Stimulated activated naive CD4-positive, alpha-beta T cell (primary cell): ENCODE measurements at places on chromosomes 6 and 20.

GRCh38 chr6:48928937-48929336 lies 534.1 kb downstream of the MMUT start:
- DNase-seq = no peak

- DNase-seq = no peak
These were observed 46.8 kb downstream of the DSTN start for GRCh38 chr20:17616480-17617211.

DNA sequence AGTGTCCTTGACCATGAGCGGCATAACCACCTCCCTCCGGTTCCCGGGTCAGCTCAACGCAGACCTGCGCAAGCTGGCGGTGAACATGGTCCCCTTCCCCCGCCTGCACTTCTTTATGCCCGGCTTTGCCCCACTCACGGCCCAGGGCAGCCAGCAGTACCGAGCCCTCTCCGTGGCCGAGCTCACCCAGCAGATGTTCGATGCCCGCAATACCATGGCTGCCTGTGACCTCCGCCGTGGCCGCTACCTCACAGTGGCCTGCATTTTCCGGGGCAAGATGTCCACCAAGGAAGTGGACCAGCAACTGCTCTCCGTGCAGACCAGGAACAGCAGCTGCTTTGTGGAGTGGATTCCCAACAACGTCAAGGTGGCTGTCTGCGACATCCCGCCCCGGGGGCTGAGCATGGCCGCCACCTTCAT lies 4.9 kb downstream of the TUBB1 start:
- no peak for DNase-seq

GRCh38 chr6:69232496-69232895 lies 564.3 kb downstream of the LMBRD1 start:
- DNase-seq = no peak

GRCh38 chr20:50302341-50303057 lies 111.9 kb downstream of the CEBPB start:
- DNase-seq = no peak

DNA sequence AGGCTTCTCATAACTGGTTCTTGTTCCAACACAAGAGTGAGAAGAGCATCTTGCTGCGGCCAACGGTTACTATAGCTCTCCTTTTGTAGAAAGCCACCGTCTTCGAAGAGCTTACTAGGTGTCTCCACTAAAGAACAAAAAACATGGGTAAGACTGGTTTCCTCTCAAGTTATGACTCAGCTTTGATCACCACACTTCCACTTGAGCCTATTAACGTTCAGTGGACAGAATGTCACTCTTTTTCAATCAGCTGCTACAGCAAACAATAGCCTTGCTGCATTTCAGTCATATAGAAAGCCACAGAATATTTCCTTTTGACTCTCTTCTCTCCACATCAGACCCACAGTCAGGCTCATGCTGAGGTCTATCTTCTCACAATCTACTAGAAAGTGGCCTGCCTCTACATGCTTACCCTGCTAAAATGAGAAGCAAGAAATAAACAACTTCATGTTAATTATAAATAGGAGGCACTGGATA lies 243.5 kb upstream of the PREP start:
- no peak for DNase-seq

GRCh38 chr6:157603314-157603940 lies 219.6 kb upstream of the SNX9 start:
- no peak for DNase-seq

DNA sequence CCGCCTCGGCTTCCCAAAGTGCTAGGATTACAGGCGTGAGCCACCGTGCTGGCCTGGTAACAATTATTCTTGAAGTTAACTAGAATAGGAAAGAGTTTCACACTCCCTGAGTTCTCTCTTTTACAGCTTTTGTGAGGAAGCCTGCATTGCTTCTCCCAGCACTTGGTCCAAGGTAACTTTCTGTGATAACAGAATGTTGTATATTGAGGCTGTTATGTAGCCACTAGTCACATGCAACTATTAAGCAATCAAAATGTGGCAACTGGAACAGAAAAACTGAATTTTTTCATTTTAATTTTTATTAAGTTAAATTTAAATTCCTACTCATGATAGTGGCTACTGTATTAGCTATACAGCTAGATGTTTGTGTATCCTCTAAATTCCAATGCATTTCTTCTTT lies 2.5 kb downstream of the TRIM38 start:
- DNase-seq = no peak

- no peak for DNase-seq
These were observed 98.8 kb downstream of the DTD1 start for GRCh38 chr20:18686696-18687095.

DNA sequence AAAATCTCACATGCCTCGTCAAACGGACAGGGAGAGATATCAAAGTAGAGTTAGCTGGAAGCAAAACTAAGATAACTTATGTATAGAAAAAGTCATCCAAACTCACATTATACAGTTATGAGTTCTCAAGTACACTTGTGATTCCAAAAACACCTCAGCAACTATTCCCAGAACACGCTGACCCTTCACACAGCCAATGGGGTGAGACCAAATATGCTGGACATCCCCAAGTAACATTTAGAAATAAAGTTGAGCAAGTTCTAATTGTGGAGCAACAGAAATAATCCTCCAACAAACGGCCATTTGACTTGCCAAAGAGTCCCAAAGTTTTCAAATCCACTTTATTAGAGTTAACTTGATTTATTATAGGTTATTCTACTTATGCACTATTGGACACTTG lies 52.4 kb downstream of the LY86 start:
- no peak for DNase-seq

DNA sequence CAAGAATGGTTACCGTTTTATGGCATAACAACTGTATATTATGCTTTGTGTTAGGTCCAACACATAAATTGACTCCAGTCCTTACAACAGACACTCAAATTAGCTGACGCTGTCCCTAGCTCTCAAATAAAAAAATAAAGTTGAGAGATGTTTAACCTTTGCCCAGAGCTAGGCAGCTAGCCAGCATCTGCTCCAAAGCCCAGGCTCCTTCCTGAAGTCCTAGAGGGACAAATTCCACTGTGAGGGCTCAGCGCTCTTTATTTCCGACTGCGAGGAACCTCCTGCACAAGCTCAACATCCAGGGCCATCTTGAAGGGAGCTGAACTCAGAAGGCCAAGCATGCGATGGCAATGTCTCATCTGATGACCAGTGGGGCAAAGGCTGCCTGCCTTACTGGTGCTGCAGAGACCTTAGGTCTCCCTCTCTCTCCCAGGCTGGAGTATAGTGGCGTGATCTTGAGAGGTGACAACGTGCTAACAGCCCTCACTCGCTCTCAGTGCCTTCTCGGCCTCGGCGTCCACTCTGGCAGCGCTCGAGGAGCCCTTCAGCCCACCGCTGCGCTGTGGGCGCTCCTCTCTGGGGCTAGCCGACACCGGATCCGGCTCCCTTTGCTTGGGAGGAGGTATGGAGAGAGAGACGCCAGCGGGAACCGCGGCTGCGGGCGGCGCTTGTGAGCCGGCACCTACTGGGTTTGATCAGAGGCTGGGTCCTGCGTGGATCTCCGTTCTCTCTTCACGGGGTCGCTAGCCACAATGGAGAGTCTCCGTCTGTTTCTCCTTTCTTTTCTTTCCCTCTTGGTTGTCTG lies 24.7 kb upstream of the GFOD1 start:
- no peak for DNase-seq

GRCh38 chr6:132100388-132100990 lies 149.3 kb upstream of the CCN2 start:
- DNase-seq = no peak

DNA sequence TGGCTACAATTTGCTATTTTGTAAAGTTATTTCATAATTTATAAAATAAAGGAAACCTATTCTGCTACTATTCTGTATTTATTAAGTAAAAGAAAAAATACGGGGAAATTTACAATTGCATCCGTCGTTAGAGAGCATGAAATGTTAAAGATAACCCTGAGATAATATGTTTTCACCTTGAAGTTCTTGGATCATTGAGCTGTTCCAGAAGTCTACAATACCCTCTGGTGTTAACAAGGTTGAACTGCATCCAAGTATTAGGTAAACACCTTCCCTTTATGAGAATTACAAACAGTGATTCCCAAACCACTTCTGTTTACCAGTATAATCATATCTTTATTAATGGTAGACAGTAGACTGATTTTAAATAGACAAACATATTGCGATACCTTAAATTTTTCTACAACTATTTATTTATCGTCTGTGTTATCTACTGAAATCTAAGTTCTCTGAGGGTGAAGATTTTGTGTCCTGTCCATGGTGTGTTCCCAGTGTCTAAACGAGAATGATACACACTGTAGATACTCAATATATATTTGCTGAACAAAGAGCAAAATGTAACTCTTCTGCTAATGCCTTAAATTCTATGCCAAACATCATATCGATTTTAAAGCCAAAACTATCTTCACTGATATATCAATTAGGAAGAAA lies 28.2 kb downstream of the TBC1D32 start:
- DNase-seq = no peak

GRCh38 chr20:57106692-57107091 lies 159.7 kb downstream of the BMP7 start:
- DNase-seq = no peak

DNA sequence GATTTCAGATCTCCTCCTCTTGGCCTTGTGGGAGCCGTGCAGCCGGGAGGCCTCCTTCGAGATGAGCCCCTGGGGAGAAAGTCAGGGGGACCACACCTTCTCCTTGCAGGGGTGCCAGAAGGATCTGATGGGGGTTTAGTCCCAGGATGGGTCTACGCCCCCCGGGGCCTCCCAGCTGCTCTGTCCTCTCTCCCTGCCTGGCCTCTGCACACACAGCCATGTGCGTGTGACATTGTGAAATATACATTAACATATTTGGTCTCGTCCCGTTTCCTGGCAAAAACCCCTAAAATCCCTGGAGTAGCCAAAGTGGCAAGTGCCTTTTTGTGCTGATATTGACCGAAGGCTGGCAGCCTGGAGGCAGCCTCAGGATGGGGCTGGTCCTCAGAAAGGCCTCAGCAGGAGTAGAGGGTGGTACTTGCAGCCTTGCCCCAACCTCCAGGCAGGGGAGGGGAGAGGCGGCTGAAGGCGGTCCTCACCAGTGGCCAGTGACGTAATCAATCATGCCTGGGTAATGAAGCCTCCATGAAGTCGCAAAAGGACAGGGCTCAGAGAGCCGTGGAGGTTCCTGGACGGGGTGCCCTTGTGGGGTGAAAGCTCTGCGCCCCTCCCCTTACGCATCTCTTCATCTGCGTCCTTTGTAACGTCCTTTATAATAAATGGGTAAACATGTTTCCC lies 5.1 kb upstream of the HELZ2 start:
- no peak for DNase-seq

DNA sequence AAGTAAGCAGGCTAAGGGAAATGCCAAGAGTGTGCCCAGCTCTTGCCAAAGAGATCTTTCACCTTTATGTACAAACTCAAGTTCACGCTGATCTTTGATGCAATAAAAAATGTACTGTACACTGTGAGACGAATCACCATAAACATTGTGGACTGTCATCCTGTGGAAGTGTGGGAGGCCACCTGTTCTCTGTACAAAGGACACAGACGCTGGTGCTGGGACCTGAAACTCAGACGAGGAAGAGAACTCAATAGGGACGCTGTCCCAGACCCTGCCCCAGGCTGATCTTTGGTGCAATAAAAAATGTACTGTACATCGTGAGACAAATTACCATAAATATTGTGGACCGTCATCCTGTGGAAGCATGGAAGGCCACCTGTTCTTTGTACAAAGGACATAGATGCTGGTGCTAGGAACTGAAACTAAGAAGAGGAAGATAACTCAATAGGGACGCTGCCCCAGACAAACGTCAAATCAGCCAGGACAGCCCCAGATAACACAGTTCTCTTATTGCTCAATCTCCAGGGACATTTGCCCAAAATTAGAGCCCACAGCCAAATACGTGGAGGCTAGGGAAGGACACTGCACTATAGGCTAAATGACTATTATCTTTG lies 312.7 kb upstream of the SGK1 start:
- DNase-seq = no peak

DNA sequence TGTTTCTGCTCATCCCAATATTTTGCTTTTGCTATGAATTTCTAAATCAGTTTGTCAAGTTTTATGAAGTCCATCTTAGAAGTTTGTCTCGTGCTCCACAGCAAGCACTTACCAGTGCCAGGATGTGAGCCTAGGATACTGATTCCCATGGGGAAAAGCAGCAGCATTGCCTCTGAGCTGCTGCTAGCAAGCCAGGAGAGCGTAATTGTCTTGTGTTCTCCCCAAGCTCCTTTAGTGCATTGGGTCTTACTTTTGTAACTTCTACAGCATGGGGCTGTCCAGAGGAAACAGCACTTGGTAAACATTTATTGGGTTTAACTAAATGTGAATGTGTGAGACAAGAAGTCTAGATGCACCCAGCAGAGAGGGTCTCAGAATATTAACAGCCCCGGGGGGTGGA lies 76.1 kb downstream of the RNF182 start:
- no peak for DNase-seq

- no peak for DNase-seq
These were observed 207.6 kb downstream of the ANKRD60 start for GRCh38 chr20:58020656-58021454.

DNA sequence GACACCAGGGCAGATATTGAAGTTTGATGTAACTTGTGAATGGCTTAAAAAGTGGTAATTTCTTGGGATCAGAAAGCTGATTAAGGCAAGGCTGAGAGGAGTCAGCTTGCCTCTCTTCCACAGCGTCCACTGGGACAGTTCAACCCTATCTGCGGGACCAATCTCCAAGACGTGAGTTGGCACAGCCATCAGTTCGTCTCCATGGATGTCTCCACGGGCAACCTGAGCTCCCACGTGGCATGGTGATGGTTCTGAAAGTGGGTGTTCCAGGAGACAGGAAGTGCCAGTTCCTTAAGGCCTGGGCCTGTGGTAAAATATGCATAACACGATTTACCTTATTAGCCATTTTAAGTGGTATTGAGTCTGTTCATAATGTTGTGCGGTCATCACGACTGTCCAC lies 67.9 kb upstream of the BHLHE23 start:
- no peak for DNase-seq

DNA sequence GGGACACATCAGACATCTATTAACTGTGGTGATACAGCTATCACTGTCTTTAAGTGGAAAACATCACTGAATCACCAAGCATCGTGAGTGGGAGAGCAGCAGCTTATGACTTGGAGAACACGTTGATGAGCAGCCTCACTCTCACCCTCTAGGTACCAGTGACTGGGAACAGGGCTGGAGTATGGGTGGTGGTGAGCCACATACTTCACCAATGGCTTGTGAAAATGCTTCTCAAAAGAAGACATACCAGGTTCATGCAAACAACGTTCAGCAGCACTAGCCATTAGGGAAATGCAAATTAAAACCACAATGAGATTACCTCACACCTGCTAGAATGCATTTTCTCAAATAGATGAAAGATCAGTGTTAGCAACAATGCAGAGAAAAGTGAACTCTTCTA lies 25.3 kb downstream of the SNX5 start:
- DNase-seq = no peak
